Breast epithelium (tissue), 4 donors: ENCODE measurements at places on chromosomes 2 and 18.

GRCh38 chr2:59737299-59737698, 816.2 kb downstream of the BCL11A start:
- H3K4me1 ChIP-seq, result no peaks in the 10 kb centered on the region
- no peak overlapping the region for H3K4me3 ChIP-seq
- H3K27ac ChIP-seq, result no peak overlapping the region
- no peaks in the 10 kb centered on the region for H3K36me3 ChIP-seq
- no peak for DNase-seq

DNA sequence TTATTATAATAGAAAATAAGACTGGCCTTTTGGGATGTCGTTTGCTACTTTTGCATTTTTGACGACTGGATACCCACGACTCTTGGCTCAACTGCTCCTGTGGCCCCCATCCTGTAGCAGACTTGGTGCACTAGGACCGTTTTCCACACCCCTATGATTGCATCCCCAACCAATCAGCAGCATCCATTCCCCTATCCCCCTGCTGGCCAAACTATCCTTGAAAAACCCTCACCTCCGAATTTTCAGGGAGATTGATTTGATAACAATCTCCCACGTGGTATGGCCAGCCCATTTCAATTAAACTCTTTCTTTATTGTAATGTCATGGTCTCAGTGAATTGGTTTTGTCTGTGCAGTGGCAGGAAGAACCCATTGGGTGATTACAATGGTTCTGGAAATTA, 37.9 kb upstream of the TTR start:
- no peaks in the 10 kb centered on the region for H3K4me1 ChIP-seq
- no peaks in the 10 kb centered on the region for H3K27me3 ChIP-seq
- H3K4me3 ChIP-seq, result no peak overlapping the region
- DNase-seq, result no peak
- no peak overlapping the region for H3K27ac ChIP-seq

DNA sequence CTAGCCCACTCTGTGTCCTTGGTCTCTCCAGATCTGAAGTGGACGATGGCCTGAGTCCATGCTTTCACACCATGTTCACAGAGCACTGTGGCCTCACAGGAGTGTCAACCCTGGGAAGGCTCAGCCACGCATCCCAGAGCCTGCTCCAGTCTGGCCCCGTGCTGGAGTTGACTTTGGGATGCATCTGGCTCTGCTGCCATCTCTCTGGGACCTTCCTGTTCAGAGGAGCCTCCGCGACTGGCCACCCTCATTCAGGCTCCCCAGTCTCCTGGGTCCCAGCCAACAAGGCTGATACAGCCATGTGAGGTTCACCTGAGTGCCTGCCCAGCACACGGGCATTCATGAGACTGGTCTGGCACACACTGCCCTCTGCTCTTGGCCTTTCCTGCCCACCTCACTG, 199.7 kb upstream of the RAB6C start:
- DNase-seq, result peak; percentile 17
- no peak overlapping the region for H3K4me3 ChIP-seq

DNA sequence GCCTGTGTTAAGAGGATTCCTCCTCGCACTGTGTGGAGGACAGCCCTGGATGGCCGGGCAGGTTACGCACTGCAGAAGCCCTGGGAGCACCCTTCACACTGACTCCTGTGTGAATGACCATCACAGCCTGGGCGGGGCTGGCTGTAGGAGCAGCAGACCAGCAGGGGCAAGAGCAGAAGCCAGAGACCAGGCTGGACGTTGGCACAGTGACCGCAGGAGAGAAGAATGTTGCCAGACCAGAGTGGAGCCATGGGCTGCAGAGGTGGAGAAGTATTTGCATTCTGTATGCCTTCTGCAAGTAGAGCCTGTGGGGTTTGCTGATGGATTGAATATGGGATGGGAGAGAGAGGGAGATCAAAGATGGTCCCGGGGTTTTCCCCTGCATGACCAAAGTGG, 23.1 kb downstream of the LRRFIP1 start:
- H3K4me3 ChIP-seq, result no peak overlapping the region
- no peaks in the 10 kb centered on the region for H3K36me3 ChIP-seq
- no peaks in the 10 kb centered on the region for H3K4me1 ChIP-seq
- peak; percentile 73 for DNase-seq
- H3K27me3 ChIP-seq, result no peaks in the 10 kb centered on the region
